ENCODE measurements at places on chromosomes 7 and 10. TPM values are rescaled to one million over a fixed set of nuclear protein-coding genes. Genes with fewer than 3 reads are reported as not detected.

- no peak for DNase-seq
Observed at GRCh38 chr7:99465421-99465768, 572 bp downstream of the ATP5MF start.

GRCh38 chr7:157228864-157229422 lies 90.2 kb downstream of the UBE3C start:
- peak; percentile 24 for DNase-seq

GRCh38 chr7:140732416-140732815 lies 35.9 kb downstream of the NDUFB2 start:
- DNase-seq = no peak

- DNase-seq = no peak
Observed at GRCh38 chr7:118005026-118005425, 131.8 kb upstream of the CTTNBP2 start.

- DNase-seq = no peak
Observed at GRCh38 chr7:299628-300027, 9.7 kb downstream of the FOXL3 start.

TACC2 gene
- 8.5 TPM for total RNA-seq

DNA sequence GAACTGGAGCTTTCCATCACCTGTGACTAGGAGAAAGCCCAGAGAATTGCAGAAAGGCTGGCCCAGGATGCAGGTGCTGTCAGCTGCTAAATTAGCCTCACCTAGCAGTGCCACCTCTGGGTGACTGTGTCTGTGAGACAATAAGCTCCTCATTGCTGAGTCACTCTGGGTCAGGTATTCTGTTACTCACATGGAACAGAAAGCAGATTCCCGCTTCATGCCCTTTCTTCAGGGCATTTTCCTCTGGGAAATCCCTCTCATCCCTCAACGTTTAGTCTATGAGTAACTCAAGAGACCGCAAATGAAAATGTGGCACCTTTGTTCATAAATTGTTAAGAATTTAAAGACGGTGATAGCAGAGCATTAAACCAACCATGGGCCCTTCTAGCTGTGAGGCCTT lies 184.0 kb downstream of the ADAM12 start:
- peak; percentile 86 for DNase-seq

EPC1 gene
- total RNA-seq = 22.2 TPM

PEX1 gene
- 18.6 TPM for total RNA-seq

DNA sequence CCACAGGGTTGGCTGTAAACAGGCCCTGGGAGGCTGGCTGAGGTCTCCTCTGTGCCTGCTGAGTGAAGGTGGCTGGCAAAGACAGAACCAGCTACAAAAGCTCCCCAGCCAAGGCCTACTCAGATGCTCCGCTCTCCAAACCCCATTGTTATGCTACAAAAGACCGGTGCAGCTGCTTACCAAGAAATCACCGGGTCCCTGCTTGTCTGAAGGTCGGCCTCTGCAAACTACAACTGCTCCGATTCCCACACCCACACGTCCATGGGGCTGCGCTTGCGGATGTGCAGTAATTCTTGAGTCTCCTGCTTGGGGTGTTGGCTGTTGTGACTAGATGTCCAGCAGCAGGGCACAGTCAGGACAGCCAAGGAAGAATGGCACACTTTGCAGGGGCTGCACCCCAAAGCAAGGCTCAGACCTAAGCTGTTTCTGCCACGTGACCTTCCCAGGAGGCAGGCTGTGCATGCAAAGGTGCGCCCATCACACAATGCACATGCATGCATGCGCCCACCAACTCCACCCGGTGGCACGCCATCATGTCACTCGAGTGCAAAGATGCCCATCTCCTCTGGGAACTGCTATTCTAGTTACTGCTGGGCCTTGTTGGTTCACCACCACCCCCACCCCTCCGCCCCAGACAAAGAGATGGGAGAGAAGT lies 97.8 kb downstream of the OAT start:
- DNase-seq = no peak

GRCh38 chr7:73844131-73844547 lies 1.8 kb upstream of the METTL27 start:
- no peak for DNase-seq

- DNase-seq = no peak
Observed at GRCh38 chr7:117472335-117472734, 7.5 kb upstream of the CFTR start.

DNA sequence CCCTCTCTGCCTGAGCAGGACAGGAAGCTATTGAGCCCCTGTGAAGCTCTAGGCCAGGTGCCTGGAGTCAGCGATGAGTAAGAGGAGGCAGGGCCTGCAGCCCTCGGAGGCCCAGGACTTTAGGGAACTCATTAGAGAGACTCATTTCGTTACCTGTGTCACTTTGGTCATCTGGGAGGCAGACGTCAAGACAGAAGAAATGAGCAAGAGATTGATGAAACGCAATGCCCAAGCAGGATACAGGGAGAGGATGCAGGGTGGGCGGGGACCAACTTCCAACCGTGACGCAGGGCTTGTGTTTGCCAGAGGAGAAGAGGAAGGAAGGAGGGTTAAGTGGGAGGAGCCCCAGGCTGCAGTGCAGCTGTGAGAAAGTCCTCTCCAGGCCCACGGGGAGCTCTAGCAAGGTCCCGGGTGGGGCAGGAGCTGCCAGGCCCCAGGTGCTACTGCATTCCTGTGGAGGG lies 26.4 kb upstream of the GNA12 start:
- peak; percentile 92 for DNase-seq

GRCh38 chr7:47283497-47284131 lies 298.3 kb downstream of the TNS3 start:
- peak; percentile 45 for DNase-seq

ADAM22 gene
- 3.1 TPM for total RNA-seq

DNA sequence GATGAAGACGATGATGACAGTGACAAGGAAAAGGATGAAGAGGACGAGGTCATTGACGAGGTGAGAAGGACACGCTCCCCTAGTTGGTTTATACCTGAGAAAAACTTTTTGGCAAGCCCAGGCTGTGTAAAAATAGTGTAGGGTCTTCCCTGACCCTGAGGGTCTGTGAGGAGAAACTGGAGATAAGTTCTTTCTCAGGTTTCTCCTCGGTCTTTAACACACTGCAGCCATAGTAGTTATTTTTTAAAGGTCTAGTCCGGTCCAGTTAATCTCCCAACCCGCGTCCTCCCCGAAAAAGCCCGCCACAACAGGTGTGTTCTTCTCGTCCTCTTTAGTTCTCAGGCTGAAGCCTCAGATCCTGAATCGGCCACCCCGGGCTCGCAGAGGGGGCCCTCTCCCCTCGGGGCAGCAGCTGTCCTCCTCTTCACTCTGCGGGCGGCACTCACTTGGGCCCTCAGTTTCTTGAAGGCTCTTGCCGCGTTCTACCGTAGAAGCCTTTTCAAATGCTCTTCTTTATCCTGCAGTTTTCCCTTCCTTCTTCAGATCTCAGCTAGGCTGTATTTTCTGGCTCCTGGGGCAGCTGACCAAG lies 411 bp downstream of the BCCIP start:
- DNase-seq = no peak

All from A172 (cell line).